Stimulated activated CD4-positive, alpha-beta T cell treated with anti-CD3 and anti-CD28 coated beads, Interleukin-4, amount 100 ng/mL, for 24 hours (primary cell): ENCODE measurements at places on chromosomes 1 and 21.

DNA sequence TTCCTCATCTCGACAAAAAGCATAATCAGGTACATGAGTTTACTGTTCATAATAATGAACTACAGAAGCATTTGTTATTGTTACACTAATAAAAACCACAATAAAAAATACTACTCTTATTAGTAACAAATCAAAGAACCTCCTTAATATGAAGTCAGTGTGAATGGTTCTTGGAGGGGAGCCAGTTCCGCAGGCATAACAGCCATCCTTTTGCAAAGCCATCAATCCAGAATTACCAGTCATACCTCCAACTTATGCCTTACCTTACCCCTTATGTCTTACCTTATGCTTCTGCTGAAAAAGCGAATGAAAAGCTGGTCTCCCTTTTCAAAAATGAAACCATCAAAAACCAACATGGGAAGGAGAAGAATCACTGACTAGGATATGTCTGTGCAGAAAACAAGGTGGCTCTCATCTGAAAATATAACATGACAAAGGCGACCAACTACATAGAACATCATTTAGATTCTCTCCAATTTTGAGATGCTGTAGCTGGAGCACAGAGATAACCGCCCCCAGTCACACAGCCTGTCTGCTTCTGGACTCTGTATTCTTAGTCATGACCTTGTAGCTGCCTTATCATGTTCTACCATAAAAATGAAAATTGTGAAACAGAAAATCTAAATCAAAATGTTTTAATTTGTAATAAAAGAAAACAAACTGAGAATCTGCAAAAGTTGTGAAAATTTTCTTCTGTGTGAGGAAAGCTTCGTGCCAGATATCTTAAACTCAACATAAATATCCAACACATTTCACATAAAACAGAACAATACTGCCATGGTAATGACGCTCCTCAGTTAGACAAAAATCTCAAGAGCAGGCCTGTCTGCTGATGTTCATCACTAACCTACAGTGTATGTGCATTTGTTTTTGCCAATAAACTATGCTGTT lies 438.2 kb downstream of the SMYD3 start:
- DNase-seq, result no peak

GRCh38 chr1:96792220-96792619 lies 70.6 kb downstream of the PTBP2 start:
- DNase-seq, result no peak

- no peak for DNase-seq
Observed at GRCh38 chr1:72357411-72357810, 75.1 kb upstream of the NEGR1 start.

- DNase-seq, result no peak
Observed at GRCh38 chr21:44354001-44354405, 582 bp downstream of the TRPM2 start.

DNA sequence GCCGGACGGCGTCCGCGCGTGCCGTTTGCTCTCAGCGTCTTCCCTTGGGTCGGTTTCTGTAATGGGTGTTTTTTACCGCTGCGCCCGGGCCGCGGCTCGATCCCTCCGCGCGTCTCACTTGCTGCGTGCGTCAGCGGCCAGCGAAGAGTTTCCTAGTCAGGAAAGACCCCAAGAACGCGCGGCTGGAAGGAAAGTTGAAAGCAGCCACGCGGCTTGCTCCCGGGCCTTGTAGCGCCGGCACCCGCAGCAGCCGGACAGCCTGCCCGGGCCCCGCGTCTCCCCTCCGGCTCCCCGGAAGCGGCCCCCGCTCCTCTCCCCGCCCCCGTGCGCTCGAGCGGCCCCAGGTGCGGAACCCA lies 159.8 kb downstream of the RUNX1 start:
- peak; percentile 69 for DNase-seq

GRCh38 chr21:37700641-37701202 lies 215.5 kb downstream of the KCNJ6 start:
- DNase-seq, result peak; percentile 5

GRCh38 chr1:203215573-203215972 lies 13.9 kb downstream of the CHIT1 start:
- no peak for DNase-seq

- no peak for DNase-seq
Observed at GRCh38 chr21:46205766-46206162, 21.5 kb upstream of the SPATC1L start.

GRCh38 chr1:66175098-66175497 lies 358.9 kb upstream of the SGIP1 start:
- DNase-seq, result no peak

- no peak for DNase-seq
Observed at GRCh38 chr1:181499825-181500224, 16.5 kb downstream of the CACNA1E start.

DNA sequence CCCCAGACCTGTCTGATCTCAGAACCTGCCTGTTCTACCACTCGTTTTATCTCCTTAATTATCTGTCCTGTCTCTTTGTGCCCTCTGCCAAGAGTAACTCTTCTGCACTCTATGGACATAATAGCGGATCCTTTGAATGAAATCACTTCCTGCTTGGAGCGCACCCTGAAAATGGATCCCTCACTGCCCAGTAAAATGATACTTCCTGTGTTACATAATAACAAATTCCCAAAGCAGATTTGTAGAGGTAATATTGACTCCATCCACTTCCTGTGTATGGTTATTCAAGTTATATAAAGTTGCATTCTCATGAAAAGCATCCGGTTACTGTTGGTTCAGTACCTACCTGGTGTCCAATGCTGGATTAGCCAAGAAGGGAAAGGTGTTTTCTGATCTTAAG lies 246.0 kb downstream of the TRABD2B start:
- DNase-seq, result no peak

DNA sequence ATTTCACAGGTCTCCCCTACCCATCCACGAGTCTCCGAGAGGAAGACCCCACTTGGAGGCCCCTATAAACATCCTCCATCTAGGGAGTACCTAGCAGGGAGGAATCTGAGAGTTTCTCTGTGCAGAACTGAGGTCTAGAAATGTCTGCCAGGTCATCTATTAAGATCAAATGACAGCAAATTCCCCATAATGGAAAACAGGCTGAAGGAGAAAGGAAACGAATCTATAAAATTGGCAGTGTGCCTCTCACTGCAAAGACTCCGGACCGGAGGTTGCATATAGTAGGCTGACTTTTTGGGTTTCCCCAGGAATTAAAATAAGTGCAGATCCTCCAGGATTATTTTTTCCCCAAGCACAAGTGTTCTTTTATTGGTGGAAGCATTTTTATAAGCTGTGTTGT lies 57.7 kb downstream of the NMNAT2 start:
- no peak for DNase-seq

GRCh38 chr1:162383091-162383490 lies 1.6 kb downstream of the C1orf226 start:
- DNase-seq, result no peak

DNA sequence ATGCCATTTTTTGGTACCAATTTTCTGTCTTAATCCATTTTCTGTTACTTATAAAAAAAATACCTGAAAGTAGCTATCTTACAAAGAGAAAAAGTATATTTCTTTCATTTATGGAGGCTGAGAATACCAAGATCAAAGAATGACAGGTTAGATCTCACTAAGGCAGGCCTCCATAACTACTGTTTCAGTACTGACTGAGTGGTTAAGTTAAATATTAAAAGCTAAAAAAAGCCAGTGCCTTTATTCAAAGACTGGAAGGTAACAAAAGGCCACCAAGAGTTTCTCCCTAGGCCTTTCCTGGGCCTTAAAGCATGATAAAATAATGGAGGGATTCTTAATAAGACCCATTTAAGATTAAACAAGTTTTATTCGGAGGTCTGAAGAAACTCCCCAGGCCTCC lies 687.7 kb upstream of the ADGRL4 start:
- no peak for DNase-seq

DNA sequence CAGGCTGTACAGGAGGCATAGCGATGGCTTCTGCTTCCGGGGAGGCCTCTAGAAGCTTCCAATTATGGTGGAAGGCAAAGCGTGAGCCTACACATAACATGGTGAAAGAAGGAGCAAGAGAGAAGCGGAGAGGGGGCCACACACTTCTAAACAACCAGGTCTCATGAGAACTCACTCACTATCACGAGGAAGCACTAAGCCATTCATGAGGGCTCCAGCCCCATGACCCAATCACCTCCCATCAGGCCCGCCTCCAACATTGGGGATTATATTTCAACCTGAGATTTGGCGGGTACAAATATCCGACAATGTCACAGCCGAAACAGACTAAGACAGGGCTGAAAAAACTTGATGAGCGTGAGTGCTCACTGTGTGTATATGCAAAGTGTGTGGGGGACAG lies 89.3 kb upstream of the CNIH3 start:
- DNase-seq, result no peak

DNA sequence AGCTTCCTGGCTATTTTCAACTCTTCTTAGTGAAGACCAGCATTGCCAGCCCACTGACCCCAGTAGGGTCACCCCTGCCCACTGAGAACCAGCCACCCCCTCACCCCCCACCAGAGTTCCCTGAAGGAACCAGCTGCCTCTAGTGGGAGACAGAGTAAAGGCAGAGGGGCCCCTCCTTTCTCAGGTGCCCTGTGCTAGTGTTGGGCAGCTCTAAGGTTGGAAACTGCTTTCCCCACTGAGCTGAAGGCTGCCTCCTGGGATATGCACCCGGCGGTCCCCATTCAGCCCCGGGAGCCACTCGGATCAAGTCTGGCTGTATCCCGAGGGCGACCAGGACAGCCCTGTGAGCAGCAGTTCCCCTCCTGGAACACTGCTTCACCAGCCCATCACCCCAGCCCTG lies 111.0 kb downstream of the PGBD5 start:
- DNase-seq, result no peak

GRCh38 chr1:160046494-160047110 lies 14.8 kb upstream of the PIGM start:
- DNase-seq, result peak; percentile 36

DNA sequence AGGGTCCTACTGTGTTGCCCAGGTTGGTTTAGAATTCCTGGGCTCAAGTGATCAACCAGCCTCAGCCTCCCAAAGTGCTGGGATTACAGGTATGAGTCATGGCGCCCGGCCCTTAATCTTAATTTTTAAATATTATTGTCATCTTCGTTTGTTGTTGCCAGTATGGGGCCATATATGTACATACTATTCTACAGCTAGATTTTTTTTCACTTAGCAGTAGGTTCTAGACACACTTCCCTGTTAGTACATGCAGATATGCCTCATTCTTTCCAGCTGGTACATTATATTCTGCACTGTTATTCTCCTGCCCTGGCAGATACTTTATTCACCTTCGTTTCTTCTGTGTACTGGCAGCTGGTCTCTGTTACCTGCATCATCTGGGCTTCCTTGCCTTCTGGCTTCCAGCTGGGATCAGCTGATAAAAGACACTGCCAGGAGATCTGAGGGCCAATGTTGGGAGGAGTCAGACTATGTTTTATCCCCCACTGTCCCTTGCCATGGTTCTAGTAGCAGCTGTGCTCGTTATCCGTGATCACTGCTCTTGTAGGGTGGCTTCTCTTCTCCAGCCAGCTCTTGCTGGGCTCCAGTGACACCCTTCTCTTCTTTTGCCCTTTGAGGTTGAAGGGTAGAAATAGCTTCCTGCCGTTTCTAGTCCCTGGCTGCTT lies 24.7 kb downstream of the ST3GAL3 start:
- no peak for DNase-seq

DNA sequence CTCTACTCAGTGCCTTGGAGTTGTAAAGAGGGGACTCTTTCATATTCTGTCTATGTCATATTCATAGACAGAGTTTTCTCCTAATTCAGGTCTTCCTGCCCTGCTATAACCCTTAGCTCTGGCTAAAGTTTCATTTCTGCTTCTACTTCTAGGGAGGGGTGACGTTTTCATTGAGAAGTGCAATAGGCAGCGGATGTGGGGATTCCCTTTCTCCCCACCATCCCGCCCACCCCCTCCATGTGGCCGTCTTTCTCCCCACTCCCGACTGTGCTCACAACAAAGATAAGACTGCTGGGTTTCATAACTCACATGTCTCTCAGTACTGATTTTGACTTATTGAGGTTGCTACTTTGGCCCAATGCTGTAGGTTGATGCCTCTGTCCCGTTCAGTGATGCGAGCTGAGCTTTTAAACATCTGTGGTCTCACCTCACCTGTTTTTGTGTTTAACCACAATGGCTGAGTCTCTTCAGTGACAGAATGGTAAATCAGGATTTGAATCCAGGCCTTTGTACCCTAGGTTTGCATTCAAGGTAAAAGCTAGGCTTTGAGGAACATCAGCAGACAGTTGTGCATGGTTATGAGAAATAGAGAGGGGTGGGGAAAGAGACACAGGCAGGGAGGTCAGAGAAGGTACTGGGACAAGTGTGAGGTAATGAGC lies 7.8 kb upstream of the KIF14 start:
- peak; percentile 56 for DNase-seq

DNA sequence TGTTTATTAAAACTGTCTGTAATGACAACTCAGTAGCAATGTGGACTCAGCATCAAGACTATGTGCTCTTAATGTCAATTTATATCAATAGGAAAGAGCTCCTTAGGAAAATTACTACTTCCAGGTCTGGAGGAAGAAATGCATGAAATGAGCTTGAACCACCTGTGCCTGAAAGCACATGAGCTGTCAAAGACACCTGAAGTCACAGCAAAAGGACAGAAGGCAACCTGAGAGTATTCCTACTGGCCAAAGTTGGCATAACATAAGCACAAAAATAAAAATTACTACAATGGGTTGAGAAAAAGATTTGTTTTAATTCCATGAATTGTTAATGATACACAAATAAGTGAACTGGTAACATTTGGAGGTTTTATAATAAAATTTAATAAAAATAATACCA lies 13.4 kb upstream of the KRTAP7-1 start:
- DNase-seq, result no peak

- peak; percentile 15 for DNase-seq
Observed at GRCh38 chr1:41242342-41243078, 404 bp upstream of the SCMH1 start.

DNA sequence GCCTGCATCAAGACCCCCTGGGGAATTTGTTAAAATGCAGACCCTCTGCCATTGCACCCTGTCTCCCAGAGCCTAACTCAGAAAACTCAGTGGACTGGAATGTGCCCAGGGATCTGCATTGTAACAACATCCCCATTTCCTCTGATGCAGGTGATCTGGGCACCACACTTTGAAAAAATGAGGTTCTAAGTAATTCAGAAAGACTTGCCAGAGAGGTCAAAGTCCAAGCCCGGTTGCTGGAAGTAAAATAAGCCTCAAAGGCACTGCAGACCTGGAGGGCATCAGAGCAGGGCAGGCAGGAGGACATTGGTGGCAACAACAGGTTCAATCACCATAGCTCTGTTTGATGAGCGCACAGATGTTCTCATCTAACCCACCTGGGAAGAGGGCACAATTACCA lies 90.7 kb downstream of the SYT2 start:
- no peak for DNase-seq

- peak; percentile 14 for DNase-seq
Observed at GRCh38 chr21:37532868-37533780, 166.6 kb downstream of the DYRK1A start.
